ENCODE measurements at places on chromosomes 2 and 18. TPM values are rescaled to one million over a fixed set of nuclear protein-coding genes. Genes with fewer than 3 reads are reported as not detected.

The NABP1 gene
- total RNA-seq: 35.7 TPM

The DPP4 gene
- total RNA-seq: 18.9 TPM

The UPP2 gene
- not detected for total RNA-seq

The RUFY4 gene
- total RNA-seq: 0.22 TPM

The RGPD4 gene
- total RNA-seq: not detected

DNA sequence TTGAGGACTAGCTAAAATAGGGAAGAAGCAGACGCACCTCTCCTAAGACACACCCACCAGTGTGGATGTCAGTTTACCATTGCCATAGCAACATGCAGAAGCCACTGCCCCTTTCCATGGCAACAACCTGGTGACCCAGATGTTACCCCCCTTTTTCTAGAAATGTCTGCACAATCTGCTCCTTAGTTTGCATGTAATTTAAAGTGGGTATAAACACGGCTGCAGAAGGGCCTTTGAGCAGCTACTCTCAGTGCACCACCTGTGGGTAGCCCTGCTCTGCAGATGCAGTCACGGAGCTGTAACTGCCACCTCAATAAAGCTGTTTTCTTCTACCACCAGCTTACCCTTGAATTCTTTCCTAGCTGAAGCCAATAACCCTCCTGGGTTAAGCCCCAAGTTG is 87.1 kb downstream of the FBXO15 start:
- no peak for DNase-seq

DNA sequence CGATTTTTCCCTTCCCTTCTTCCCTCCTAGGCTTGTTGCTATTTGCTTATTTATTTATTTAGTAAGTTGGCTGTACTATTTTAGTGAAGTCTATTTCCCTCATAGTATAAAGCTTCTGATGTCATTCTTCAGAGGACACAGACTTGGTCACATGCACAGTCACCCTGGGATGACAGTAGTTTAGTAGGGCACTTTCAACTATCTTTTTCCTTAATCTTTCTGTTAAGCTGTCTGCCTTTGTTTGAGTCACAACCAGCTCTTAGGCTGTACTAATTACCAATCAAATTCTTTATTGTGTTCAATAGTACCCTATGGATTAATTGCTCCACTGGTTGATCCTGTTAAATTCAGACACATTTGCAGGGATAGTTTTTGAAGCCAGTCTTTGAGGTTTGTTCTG is 26.9 kb upstream of the RAB31 start:
- no peak for DNase-seq

- DNase-seq: no peak
These were observed 24.1 kb downstream of the SLC25A52 start for GRCh38 chr18:31736630-31737029.

GRCh38 chr2:37377187-37377532 is 32.7 kb downstream of the QPCT start:
- no peak for DNase-seq

- no peak for DNase-seq
These were observed 7.0 kb upstream of the HS6ST1 start for GRCh38 chr2:128325611-128326181.

DNA sequence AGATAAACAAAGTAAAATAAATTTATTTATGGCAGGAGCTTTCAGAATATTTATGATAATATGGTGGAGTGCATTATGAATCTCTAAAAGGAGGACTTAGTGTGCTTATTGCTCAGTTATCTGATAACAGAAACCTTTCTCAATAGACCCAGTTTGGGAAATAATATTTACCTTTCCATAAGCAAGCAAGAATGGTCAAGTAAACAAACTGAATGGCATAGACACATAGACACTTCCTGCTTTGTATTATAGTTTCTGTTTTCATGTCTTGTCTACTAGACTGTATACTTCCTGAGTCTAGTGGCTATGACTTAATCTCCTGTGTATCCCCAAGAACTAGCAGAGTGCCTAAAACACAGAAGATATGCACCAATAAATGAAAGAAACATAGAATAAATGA is 87.8 kb downstream of the UPP2 start:
- no peak for DNase-seq

GRCh38 chr2:3288470-3289170 is 89.0 kb downstream of the EIPR1 start:
- peak; percentile 15 for DNase-seq

GRCh38 chr2:150619607-150620330 is 132.3 kb upstream of the RND3 start:
- DNase-seq: no peak

GRCh38 chr18:44325903-44326635 is 354.6 kb upstream of the SETBP1 start:
- peak; percentile 25 for DNase-seq

DNA sequence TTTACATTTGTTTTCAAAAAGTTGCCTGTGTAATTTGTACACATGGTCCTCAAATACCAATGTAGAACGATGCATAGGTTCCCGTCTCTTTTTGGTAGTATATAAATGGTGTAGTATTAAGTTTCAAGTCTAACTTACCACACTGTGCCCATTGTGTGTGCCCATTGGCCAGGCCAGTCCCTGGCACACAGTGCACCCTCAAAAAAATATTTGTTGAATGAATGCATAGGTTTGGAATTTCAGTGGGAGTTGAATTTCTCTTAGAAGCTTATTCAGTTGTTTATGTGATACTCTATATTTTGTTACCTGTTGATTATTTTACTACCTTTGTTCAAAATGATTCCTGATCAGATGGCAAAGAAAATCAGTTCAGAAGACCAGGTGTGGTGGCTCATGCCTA is 30.1 kb downstream of the IDH1 start:
- DNase-seq: no peak

DNA sequence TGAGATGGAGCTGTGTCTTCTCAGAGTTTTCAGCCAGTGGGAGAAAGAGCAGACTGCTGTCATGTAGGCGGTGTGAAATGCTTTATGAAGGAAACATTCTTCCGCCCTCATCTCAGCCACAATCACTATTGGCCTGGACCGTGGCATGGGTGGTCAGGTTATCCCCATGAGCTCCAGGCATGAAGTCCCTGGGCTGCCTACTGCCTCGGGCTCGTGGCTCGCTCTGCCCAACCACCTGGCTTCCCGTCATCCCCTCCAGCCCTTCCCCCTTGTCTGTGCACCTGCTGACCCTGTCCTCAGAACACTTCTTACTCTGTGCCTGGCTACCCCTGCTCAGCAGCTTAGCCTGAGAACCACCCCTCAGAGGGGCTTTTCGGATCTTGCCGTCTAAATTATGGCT is 15.5 kb downstream of the COLEC11 start:
- peak; percentile 42 for DNase-seq

Data from upper lobe of left lung (tissue), 6 donors.